ENCODE measurements at places on chromosomes 13 and 19.

DNA sequence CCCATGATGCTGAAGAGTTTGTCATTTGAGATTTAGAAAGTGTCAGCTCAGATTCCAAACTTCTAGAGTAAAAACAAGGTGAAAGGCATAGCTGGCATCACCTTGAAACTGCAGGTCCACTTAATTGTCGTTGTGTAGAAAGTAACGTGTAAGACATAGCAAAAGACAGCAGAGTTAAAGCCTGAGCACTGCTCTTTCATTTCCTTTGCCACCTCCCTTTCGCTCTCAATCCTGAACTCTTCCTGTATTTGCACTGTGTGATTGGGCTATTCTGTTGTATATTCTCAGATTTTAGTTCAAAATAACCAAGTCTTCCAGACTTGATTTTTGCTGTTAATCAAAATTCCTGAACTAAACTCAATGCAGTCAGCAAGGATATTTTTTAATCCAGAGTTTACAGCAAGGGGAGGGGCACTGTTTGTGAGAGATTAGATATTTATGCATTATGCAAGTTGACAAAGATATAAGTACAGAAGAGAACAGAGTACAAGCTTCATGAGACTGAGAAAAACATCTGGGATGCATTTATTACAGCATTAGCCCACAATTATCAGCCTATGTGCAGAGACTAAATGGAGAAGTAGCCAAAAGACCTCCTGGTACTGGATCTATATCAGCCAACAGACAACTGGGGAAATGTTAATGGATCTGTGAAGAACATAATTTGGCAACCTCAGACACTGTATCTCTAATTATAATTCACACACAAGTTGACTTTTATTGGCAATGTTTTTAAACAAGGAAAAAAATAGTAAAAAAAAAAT, 328.6 kb downstream of the SUCLA2 start:
- DNase-seq = no peak

- DNase-seq = no peak
Observed at GRCh38 chr19:7391218-7391670, 42.5 kb downstream of the ARHGEF18 start.

- DNase-seq = no peak
Observed at GRCh38 chr19:18731562-18732008, 48.1 kb downstream of the CRTC1 start.

DNA sequence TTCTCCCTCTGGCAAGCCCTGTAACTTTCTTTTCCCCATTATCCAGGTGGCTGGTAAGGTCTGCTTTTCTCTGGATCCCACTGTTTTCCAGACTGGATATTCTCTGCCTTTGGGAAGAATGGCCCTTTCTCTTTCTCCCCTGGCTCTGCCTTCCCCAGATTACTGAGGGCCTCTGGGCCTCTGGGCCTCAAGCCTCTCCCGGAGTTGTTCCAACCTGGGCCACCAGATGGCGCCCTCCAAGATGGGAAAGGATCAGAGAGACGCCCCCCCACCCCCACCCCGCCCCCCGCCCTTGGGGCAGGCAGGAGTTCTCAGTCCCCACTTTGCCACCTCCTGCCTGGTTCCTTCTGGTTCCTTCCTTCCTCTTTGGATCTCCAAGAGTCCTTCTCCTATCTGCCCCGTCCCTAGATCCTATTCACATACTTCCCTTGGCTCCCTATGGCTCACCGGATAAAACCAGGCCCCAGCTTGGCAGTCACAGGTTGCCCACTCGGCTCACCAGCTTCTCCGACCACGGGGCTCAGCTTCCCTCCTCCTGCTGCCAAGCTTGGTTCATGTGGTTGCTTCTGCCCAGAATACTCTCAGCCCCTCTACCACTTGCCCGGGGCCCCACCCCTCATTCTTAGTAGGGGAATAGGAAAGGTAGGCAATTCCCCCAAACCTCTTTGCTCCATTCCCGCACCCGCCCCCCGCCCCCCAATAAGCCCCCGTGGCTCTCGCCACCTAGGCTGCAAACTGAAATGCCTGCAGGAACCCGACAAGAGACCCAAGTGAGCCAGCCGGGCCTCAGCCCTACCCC, 13.1 kb downstream of the EPS8L1 start:
- peak; percentile 85 for DNase-seq

- DNase-seq = no peak
Observed at GRCh38 chr19:40594657-40595091, 6.5 kb upstream of the LTBP4 start.

- DNase-seq = no peak
Observed at GRCh38 chr19:1987197-1988187, 28.0 kb downstream of the BTBD2 start.

DNA sequence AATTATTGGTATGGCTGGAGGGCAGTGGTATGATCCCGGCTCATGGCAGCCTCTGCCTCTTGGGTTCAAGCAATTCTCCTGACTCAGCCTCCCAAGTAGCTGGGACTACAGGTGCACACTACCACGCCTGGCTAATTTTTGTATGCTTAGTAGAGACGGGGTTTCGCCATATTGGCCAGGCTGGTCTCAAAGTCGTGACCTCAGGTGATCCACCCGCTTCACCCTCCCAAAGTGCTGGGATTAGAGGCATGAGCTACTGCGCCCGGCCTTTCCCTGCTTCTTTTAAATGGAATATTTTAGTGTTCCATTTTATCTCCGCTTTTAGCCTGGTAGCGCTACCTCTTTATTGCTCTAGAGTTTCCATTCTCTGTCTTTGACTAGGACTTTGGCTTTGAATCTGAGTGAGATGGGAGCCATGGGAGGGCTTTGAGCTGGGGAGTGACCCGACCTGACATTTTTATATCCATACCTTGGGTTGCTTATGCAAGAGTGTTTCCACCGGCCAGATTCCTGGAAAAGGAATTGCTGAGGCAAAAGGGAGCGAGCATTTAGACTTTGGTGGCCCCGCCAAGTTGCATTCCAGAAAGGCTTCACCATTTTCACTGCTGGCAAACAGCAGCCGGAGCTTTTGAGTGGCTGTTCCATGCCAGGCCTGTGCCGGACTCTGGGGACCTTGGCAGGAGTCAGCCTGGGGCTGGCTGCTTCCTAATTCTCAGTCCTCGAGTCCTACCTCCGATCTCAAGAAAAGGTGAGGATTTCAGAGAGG, 22.9 kb downstream of the BICRA start:
- no peak for DNase-seq

GRCh38 chr13:45522571-45522970, 57.8 kb downstream of the COG3 start:
- DNase-seq = no peak

DNA sequence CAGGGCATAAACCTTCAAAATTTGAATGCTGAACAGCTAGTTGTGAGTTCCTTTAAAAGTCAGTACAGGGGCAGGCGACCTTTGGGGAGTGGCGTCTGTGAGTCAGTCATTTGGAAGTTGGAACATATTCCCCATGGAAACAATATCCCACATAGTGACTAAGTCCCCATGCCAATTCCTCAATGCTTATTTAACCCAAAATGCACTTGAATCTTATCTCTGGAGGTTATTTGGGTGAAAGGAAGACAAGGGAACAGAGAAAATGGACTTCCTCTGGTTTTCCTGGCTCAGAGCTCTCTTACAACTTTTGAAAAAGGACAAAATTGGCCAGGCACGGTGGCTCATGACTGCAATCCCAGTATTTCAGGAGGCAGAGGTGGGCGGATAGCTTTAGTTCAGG, 479.2 kb upstream of the NBEA start:
- no peak for DNase-seq

DNA sequence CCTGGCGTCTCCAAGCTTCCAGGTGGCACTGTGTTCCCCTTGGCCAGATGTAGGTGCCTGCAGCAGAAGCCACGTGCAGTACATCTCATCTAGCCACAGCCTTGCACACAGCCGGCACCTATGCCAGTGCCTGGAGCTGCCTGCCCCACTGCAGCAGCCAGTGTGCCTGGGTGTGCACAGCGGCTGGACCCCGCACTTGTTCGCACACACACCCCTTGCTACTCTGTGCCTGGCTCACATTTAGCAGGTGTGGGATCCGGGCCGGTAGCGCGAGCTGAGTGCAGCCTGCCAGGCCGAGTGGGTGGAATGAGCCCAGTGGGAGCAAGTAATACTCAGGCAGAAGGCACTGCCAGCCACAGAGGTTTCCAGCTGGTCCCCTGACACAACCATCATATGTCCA, 26.9 kb upstream of the RBM26 start:
- DNase-seq = no peak

- peak; percentile 42 for DNase-seq
Observed at GRCh38 chr19:45972081-45972946, 1.4 kb downstream of the NOVA2 start.

GRCh38 chr13:37640499-37640898, 41.9 kb upstream of the POSTN start:
- peak; percentile 58 for DNase-seq

GRCh38 chr13:76523740-76524340, 362.4 kb downstream of the KCTD12 start:
- no peak for DNase-seq

- DNase-seq = no peak
Observed at GRCh38 chr13:110229905-110230563, 76.9 kb downstream of the COL4A1 start.

DNA sequence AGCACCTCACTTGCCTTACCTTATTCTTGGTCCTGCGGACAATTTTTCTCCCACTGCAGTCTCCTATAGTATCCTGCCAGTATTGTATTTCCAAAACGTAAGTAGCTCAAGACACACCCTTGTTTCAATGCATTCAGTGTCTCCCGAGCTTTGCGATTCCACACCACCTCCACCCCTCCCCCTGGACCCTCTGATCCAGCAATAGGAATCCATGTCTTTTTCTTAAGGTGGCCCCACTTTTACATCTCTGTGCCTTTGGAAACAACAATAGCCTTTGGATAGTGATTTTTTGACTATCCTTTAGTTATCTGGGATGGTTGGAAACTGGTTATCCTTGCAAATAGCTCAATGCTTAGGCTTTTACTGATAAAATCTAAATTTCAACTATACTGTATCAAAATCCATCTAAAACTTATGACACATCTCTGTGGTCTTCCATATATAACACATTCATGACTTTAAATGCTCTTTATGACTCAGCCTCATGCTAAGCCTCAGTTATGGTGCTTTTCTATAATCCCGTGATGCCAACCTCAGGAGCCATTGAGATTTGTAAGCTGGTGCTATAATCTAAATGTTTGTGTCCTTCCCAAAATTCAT, 27.1 kb downstream of the FAM216B start:
- DNase-seq = no peak

- DNase-seq = peak; percentile 92
Observed at GRCh38 chr13:74287724-74288169, 153.5 kb upstream of the KLF12 start.

DNA sequence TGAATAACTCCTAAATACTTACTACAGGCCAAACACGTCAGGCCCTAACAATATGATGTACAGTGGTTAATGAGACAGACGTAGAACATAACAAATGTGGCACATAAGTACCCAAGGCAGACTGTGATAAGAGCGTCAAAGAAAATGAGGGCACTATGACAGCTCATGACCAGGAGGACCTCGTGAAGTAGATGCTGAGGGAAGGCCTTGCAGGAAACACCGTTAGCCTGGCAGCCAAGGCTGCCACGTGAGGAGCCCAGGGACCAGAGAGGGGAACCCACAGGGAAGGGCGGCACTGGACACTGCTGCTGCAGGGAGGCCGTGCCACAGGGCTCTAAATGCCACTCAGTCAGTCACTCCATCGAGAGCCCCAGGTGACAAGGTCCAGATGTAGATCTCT, 5.7 kb downstream of the TUBGCP3 start:
- no peak for DNase-seq

- no peak for DNase-seq
Observed at GRCh38 chr13:39197647-39198007, 159.4 kb downstream of the NHLRC3 start.

GRCh38 chr19:51559240-51559639, 11.8 kb upstream of the ZNF175 start:
- no peak for DNase-seq

GRCh38 chr19:56596676-56597075, 1.6 kb downstream of the ZNF71 start:
- DNase-seq = no peak

GRCh38 chr19:12647490-12648071, 19.0 kb downstream of the MAN2B1 start:
- DNase-seq = peak; percentile 45

- DNase-seq = peak; percentile 94
Observed at GRCh38 chr19:40613690-40614621, 12.8 kb downstream of the LTBP4 start.

DNA sequence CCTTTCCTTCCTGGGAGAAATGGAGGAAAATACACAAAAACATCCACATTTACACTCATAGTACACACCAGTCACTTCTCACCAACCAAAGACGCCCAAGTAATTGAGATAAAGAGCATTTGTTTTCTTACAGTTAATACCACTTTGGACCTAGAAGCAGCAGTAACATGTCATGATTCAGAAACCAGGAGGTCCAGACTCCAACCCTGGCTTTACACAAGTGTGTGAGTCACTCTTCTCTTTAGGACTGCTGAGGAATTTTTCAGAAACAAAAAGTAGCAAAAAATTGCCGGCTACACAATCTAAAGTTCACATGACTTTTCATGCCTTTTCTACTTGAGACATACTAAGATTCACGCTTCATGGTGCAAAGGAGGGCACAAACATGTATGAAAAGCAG, 42.1 kb downstream of the TUBGCP3 start:
- no peak for DNase-seq
